ENCODE measurements at places on chromosomes 13 and 19.

DNA sequence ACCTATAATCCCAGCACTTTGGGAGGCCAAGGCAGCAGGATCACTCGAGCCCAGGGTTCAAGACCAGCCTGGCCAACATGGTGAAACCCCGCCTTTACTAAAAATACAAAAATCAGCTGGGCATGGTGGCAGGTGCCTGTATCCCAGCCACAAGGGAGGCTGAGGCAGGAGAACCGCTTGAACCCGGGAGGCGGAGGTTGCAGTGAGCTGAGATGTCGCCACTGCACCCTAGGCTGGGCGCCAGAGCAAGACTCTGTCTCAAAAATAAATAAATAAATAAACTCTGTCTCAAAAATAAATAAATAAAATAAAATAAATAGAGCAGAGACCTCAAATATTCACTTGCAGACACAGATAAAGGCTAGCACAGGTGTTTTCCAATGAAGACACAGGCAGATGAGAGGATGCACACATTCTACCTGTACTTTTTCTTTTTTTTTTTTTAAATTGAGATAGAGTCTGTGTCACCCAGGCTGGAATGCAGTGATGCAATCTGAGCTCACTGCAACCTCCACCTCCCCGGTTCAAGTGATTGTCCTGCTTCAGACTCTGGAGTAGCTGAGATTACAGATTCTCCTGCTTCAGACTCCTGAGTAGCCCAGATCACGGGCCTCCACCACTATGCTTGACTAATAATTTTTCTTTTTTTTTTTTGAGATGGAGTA lies 2.7 kb upstream of the RPS16 start:
- no peak for DNase-seq

DNA sequence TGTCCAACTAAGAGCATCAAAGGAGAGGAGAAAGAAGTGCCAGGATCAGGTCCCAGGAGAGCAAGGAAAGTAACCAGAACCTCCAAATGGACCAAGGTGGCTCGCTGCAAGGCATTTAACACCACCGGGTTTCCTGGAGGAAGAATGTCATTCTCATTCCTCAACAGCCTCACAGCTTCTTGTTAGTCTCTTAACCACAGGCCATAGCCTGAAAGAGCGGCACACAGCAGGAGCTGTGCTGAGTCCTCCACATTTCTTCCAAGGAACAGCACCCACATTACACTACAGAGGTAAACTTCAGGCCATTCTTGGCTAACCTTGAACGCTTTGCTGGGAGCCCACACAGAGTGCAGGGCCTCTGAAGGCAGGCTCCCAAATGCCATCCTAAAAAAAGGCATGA lies 23.6 kb downstream of the DOCK9 start:
- no peak for DNase-seq

DNA sequence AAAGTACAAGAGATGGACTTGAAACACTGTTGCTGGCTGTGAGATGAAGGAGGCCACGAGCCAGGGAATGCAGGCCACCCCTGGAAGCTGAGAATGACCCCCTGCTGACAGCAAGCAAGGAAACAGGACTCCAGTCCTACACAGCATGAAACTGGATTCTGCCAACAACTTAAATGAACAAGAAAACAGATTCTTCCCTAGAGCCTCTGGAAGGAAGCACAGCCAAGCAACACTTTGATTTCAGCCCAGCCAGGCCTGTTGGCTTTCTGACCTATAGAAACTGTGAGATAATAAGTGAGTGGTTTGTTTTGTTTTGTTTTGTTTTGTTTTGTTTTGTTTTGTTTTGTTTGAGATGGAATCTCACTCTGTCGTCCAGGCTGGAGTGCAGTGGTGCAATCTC lies 105.3 kb upstream of the CACNA1A start:
- DNase-seq: no peak

GRCh38 chr13:50527612-50528509 lies 315.6 kb downstream of the DLEU7 start:
- no peak for DNase-seq

- no peak for DNase-seq
These were observed 277.6 kb upstream of the DACH1 start for GRCh38 chr13:72144636-72145035.

DNA sequence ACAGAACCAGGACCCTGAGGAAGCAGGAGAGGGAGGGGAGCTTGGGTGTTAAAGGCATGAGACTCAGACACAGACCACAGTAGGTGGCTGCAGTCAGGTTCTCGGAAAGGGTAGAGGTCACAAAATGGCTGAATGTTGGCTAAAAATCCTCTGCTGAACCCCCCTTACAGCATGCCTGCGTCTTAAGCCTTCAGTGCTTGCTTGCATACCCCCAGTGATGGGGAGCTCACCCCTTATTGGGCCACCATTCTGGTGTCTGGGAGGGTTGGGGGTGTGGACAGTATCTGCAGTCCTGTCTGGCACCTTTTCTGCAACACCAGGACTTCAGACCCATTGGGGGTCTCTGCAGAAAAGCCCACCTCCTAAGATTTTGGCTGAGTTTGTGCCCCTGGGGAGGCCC lies 14.2 kb upstream of the B3GNT3 start:
- no peak for DNase-seq

- no peak for DNase-seq
These were observed 173.2 kb upstream of the TRPC4 start for GRCh38 chr13:38042771-38043170.

GRCh38 chr13:93326234-93326811 lies 99.7 kb downstream of the GPC6 start:
- no peak for DNase-seq
